ENCODE measurements at places on chromosomes 3 and 15. TPM values are rescaled to one million over a fixed set of nuclear protein-coding genes. Genes with fewer than 3 reads are reported as not detected.
A peak's percentile ranks its signal among the peaks of the same experiment; 100 is the strongest.

- no peak for DNase-seq
Observed at GRCh38 chr3:140770977-140771667, 93.3 kb downstream of the TRIM42 start.

GATA2 gene
- 29.0 TPM for total RNA-seq

- peak; percentile 86 for DNase-seq
Observed at GRCh38 chr3:4986782-4987537, 7.7 kb downstream of the BHLHE40 start.

DNA sequence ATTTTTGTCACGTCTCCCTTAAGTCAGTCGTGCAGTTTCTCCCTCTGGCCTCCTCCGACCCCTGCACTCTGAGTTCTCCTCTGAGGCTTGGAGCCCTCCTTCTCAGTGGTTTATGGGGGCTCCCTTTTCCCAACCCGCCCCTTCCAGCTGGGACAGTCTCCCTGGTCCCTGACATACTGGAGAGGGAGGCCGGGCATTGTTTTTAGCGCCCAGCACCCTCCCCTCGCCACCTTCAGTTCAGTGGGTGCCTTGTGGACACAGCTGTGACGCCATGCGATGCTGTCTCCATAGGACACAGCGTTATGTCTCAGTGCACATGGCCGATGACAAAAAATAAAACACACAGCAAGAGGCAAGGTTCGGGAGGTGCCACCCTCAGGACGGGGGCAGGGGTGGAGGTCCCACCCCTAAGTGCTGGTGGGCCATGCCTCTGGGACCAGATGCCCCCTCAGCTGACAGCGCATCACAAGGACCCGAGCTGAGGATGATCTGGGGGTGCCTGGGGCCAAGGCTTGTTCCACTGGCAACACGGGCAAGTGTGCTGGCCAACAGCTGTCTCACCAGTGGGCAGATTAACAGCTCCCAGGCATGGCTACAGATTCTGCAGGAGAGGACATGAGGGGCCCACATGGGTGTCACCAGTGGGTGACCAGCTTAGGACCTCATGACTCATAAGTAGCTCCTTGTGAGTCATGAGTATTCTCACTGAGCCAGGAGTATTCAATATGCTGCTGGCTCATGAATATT is 81.6 kb downstream of the PLXNA1 start:
- peak; percentile 41 for DNase-seq

DNA sequence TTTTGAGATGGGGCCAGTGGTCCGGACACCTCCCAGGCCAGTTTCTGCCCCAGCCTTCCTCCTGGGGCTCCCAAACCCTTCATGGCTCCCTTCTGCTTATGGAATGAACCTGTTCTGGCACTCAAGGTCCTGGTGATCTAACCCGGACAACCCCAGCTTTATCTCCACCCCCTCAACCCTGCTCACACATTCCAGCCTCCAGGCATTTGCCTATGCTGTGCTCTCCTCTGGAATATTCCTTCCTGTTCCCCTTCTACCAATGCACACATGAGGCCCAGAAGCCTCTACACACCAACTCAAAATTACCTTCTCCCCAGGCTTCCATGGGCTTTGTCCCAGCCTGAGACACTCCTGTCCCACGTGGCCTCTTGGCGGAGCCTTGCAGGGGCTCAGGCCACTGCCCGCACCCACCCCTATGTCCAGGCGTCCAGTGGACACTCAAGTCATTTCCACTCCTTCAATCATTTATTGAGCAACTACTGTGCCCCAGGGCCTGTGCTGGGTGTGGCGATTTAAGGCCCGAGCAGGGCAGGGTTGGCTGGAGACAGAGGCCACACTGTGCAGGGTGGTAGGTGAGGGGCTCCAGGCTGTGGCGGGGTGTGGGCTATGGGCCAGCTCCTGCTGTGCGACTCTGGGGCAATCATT is 18.8 kb downstream of the PLXND1 start:
- DNase-seq, result peak; percentile 59

All from PC-9 (cell line).